Nasal cavity respiratory epithelium epithelial cell of viscerocranial mucosa (primary cell): ENCODE measurements at places on chromosomes 7 and 10. TPM values are rescaled to one million over a fixed set of nuclear protein-coding genes. Genes with fewer than 3 reads are reported as not detected.

The RBP4 gene
- not detected in 2 replicates for total RNA-seq

The BZW2 gene
- 74.5 and 89.5 TPM in 2 replicates for total RNA-seq

The PRKG1 gene
- total RNA-seq: 0.57 and 1.0 TPM in 2 replicates

The DNAJC12 gene
- 0.28 and 0.68 TPM in 2 replicates for total RNA-seq

The FGL2 gene
- total RNA-seq: 0.34 TPM in 1 of 2 replicates, not detected in the other

The AMPH gene
- not detected in 2 replicates for total RNA-seq

The RASSF4 gene
- under 0.01 and 3.5 TPM in 2 replicates for total RNA-seq

The ANKRD30A gene
- not detected in 2 replicates for total RNA-seq

The HOGA1 gene
- total RNA-seq: 0.21 and 0.34 TPM in 2 replicates

The PRPS1L1 gene
- not detected in 2 replicates for total RNA-seq

The CH25H gene
- total RNA-seq: under 0.01 and 0.21 TPM in 2 replicates

The AKR1D1 gene
- total RNA-seq: not detected in 2 replicates

The PAX4 gene
- total RNA-seq: not detected in 2 replicates

The TMEM196 gene
- total RNA-seq: not detected in 2 replicates

The PLOD3 gene
- 33.5 and 74.0 TPM in 2 replicates for total RNA-seq

The GJD4 gene
- total RNA-seq: 0.07 TPM in 1 of 2 replicates, not detected in the other

The SLC13A1 gene
- total RNA-seq: not detected in 2 replicates

The MMD2 gene
- total RNA-seq: not detected in 2 replicates

The FAM24B gene
- total RNA-seq: 4.1 and 6.2 TPM in 2 replicates

The FAS gene
- 41.4 and 93.3 TPM in 2 replicates for total RNA-seq

The EEPD1 gene
- total RNA-seq: 2.1 and 3.5 TPM in 2 replicates

The AMZ1 gene
- total RNA-seq: under 0.01 TPM in 1 of 2 replicates, not detected in the other

The NOM1 gene
- total RNA-seq: 19.8 and 28.6 TPM in 2 replicates

The UCN3 gene
- total RNA-seq: not detected in 2 replicates

The NXPH1 gene
- total RNA-seq: not detected in 2 replicates

The CFAP58 gene
- total RNA-seq: 0.34 and 0.36 TPM in 2 replicates

The TRPV5 gene
- not detected in 2 replicates for total RNA-seq

The KIN gene
- 5.5 and 5.9 TPM in 2 replicates for total RNA-seq

The SLC39A12 gene
- total RNA-seq: not detected in 2 replicates

The GPR85 gene
- 0.34 and 3.6 TPM in 2 replicates for total RNA-seq

The NUTM2E gene
- total RNA-seq: 0.21 and 0.34 TPM in 2 replicates

The STEAP2 gene
- 2.7 and 16.2 TPM in 2 replicates for total RNA-seq

The MGAM2 gene
- total RNA-seq: 0.21 TPM in 1 of 2 replicates, not detected in the other

The FXYD4 gene
- total RNA-seq: not detected in 2 replicates

The APBB1IP gene
- total RNA-seq: not detected in 2 replicates

The PANK1 gene
- total RNA-seq: 8.2 and 15.9 TPM in 2 replicates

The NANOS1 gene
- total RNA-seq: 0.68 and 2.1 TPM in 2 replicates

The IKZF1 gene
- 0.07 TPM in 1 of 2 replicates, not detected in the other for total RNA-seq

The PKD1L1 gene
- total RNA-seq: under 0.01 and 0.14 TPM in 2 replicates

The TMEM225B gene
- total RNA-seq: 0.43 and 1.4 TPM in 2 replicates

The AKR1B1 gene
- 46.8 and 65.6 TPM in 2 replicates for total RNA-seq

The TRIL gene
- total RNA-seq: 0.14 TPM in 1 of 2 replicates, not detected in the other

The PNLIP gene
- not detected in 2 replicates for total RNA-seq

The SUN3 gene
- total RNA-seq: 1.4 TPM in 1 of 2 replicates, not detected in the other

The GCK gene
- total RNA-seq: 0.14 and 0.34 TPM in 2 replicates

The ZNF32 gene
- total RNA-seq: 23.2 and 39.9 TPM in 2 replicates

The CDK14 gene
- 3.1 and 19.5 TPM in 2 replicates for total RNA-seq
